ENCODE measurements at places on chromosomes 2 and 18.

GRCh38 chr2:71860381-71860926 lies 287.2 kb downstream of the CYP26B1 start:
- DNase-seq: no peak

DNA sequence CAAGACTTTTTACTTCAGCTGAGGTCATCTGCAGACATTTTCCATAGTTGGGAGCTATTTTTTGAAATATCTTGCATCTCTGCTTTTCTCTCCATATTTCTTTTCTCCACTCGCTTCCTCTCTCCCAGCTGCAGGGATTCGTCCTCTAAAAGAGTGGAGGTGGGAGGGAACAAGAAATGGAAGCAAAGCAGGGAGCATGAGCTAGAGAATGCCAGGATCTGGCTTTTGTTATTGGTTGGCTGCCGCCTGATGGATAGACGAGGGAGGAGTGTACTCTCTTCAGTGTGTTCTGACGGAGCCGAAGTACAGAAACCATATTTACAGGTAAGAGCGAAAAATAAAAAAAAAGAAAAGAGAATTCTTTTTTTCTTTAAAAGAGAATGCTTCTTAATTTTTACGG lies at the start of gene CSRNP3:
CSRNP3 (plus strand) TSS at position 282 of the 400 bp plus-strand sequence. CDS start 125,368 bp downstream, outside the sequence.
- no peak for DNase-seq

- no peak for DNase-seq
These were observed 202.4 kb downstream of the FHOD3 start for GRCh38 chr18:36499938-36500337.

DNA sequence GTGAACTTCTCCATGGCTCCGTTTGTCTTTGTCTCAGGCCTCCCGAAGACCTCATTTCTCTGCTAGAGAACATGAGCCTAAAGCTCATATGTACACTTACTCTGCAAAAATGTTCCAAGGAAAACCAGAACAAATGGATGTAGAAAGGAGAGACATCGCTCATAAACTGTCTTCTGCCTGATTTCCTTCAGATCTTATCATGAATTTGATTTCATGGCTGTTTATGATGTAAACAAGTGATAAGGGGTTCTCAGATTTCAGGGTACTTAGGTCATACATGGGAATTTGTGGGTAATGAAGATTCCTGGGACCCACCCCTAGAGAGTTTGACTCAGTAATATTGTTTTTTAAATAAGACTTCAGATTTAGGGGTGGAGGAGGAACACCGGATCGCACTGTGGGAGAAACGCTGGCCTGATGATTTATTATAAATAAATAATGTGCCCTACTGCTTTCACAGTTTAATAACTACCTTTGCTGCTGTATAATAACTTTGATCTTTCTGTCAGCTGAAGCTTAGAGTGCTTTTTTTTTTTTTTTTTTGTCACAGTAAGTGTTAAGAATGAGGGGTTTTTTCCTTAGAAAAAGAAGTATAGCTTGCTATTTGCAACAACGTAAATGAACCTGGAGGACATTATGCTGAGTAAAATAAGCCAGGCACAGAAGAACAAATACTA lies 14.9 kb downstream of the AOX1 start:
- no peak for DNase-seq

DNA sequence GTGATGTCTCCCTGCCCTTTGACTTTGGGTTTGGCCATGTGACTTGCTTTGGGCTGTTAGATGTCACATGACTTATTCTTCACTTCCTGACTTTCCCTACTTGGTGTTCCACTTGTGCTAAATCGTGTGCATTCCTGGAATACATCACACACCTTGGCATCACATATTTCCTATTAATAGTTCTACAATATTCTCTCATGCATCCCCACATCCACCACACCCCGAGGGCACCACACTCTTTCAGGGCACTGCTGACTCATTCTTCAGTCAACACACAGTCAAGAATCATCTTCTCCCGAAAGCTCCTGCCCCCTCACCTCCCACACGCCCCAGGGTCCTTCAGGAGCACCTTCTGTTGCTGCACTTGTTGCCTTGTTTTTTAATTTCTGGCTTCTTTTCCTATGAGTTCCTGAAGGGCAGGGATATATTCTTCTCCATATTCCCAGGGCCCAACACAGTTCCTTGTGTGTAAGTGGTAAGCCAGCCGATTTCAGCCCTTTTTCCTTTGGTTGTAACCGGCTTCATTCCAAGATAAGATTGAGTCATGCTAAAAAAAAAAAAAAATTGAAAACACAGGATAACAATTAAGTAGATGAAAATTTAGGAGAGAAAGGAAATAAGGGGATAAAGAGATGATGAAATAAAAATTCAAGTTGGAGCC lies 341.4 kb downstream of the SLC4A3 start:
- DNase-seq: no peak

DNA sequence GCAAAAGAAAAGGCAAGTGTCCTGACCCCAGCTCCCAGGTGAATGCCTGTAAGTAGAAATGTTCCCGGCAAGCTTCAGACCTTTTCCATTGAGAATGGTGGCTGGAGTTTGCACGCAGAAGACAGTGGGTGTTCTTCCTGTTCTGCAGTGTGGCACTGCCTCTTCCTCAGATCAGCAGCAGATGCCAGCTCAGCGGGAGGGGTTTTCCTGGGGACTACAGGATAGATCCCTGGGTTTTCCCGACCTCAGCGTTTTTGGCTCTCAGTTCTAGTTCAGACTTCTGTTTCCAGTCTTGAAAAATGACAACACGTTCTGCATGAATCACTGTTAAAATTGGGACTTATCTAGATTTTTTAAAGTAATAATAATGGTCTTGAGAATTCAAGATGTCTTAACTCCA lies 39.2 kb downstream of the GRHL1 start:
- no peak for DNase-seq

DNA sequence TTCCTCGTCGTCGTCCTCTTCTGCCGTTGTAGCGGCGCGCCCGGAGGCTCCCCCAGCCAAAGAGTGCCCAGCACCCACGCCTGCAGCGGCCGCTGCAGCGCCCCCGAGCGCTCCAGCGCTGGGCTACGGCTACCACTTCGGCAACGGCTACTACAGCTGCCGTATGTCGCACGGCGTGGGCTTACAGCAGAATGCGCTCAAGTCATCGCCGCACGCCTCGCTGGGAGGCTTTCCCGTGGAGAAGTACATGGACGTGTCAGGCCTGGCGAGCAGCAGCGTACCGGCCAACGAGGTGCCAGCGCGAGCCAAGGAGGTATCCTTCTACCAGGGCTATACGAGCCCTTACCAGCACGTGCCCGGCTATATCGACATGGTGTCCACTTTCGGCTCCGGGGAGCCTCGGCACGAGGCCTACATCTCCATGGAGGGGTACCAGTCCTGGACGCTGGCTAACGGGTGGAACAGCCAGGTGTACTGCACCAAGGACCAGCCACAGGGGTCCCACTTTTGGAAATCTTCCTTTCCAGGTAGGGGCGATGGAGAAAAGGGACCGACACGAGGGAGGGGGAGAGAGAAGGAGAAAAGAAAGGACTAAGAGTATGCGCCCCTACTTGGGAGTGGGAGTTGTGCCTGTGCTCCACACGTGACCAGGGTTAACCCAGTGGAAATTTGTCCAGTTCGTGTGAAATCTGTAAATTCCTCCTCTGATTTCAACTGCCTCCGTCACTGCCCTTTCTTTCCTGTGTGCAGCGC lies 800 bp downstream of the HOXD13 start:
- no peak for DNase-seq

DNA sequence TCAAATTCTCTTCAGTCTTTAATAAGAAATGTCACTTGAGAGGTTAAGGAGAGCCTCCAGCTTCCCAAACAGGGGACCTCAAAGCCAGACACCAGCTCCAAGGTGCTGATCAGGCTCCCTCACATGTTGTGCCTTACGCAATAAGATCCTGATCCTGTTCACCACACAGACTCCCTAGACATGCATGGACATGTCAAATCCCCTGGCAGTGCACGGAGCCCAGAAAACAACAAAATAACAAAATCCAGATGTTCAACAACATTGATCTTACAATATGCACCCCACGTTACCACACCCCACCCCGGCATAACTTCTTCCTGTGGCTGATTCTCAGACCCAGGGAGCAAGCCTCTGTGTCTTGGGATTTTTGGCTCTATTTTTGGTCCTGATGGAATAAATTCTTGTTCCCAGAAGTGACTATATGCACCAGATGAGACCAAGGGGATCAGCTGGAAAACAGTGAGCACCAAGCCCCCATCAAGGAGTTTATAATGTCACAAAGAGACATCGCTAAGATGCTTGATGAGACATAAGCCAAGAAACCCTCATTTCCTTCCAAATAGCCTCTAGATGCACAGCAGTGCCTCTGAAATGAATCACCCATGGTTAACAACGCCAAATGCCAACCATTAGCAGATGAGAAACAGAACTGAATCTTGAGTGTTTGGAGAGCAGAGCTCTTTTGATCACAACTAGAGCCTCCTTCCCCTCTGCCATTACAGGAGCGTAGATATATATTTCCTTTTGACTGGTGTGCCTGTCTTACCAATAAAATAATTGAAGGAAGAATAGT lies 198.2 kb downstream of the PRKCE start:
- DNase-seq: no peak

GRCh38 chr2:210086292-210086691 lies 83.9 kb downstream of the RPE start:
- no peak for DNase-seq

DNA sequence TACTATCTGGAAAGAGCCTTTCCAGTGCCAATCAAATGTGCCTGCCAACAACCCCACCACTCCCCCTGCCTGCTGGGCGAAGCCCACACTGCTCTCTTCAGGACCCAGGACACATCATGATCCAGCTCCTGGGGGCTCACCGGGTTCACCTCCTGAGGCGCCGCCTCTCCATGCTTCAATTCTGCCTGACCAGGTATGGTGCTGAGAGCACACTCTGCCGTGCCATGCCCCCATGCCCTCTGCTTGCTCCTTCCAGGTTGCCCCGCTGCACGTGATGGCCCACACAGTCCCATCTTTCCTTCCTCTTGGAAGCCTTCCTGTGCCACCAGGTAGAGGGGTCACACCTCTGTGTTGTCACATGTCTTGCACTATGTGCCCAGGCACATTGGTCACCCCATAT lies 47.5 kb downstream of the ASB18 start:
- DNase-seq: no peak

DNA sequence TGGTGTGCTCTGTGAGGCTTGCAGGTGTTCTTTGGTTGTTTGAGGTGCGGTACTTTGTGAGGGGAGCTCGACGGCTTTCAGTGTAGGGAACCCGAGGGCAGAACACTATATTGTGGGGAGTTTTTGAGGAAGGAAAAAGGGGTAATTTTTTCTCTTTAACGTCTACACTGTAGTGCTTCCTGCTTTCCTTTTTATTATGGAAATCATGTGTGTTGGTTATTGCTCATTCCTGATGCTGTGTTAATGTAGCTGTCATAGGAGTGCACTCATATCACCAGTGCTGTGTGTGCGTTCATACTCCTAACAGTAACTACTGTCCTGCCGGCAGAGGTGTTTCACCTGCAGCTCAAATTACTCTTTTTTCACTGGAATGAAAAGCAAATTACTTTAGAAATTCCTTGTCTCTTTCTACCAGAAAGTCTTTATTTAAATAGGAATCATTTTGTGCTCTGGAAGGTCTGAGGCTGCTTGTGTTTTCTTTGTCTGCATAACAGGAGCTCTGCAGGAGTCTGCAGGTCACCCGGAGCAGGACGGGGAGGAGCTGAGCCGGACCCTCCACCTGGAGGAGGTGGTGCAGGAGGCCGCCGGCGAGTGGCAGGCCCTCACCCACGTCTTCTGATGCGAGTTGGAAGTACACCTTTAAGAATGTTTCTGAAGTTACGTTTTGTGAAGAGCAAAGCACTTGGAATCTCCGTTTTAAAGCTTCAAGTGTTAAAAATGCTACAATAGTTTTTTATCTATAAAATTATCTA lies 145.5 kb downstream of the ZNF236 start:
- no peak for DNase-seq

- no peak for DNase-seq
These were observed 10.9 kb downstream of the INO80D start for GRCh38 chr2:206075113-206075512.

- no peak for DNase-seq
These were observed 57.8 kb downstream of the CYB5A start for GRCh38 chr18:74233933-74234325.

DNA sequence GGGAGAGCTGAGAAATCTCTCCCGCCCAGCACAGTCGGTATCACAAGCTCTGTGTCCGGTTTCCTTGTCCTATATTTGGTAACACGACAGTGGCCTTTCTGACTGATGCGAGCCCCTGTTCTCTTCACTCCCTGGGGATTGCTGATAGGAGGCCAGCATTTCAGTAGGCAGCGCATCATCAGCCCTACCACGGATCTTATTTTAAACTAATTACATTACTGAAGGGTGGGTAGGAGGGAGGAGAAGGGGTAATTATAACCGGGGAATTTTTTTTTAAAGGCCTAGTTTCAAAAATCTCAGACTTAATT lies 125.6 kb upstream of the LGALSL start:
- DNase-seq: no peak

DNA sequence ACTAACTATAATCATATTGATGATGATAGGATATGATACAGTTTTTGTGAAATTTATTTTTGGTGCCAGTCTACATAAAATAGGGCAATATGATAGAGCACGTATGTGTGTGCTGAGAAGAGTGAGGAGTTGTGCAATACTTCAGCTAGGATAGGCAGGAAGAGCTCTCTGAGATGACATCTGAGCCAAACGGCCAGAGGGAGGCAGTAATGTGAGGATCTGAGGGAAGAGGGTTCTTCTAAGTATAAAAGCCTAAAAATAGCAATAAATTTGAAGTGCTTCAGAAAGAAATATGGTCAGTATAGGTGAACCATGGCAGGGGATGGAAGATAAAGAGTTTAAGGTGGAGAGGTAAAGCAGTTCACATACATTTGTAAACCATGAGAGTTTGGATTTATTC lies 102.5 kb downstream of the OLA1 start:
- no peak for DNase-seq

DNA sequence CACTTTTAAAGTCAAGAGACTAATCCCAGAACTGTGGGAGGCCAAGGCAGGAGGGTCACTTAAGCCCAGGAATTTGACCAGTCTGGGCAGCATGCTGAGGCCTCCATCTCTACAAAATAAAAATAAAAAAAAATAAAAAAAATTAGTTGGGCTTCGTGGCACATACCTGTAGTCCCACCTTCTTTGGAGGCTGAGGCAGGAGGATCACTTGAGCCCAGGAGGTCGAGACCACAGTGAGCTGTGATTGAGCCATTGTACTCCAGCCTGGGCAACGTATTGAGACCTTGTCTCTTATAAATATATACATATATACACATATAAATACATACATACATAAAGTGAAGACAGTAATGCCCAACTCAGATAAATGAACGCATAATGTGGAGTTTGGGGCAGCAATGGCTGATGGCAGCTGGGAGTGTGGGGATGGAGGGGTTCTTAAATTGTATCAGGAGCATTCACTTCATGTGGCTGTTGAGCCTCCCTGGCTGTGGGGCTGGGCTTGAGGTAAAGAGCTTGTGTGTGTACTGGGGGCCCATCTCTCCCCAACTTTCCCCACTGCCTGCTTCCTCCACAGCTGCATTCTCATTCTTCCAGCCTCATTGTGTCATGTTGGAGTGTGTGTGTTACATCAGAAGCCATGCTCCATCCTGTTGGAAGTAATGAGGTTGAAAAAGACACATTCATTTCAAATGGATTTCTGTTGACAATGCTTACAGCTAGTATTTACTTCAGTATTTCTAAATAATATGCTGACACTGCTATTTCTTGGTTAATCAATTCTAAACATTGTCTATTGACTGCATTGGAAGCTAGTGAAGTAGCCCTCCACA lies 96.5 kb upstream of the HS6ST1 start:
- no peak for DNase-seq

- no peak for DNase-seq
These were observed 18.6 kb downstream of the UNC80 start for GRCh38 chr2:209790066-209790728.

GRCh38 chr18:29123706-29124530 lies 947.0 kb upstream of the CDH2 start:
- no peak for DNase-seq

- no peak for DNase-seq
These were observed 266.6 kb downstream of the NR4A2 start for GRCh38 chr2:156065912-156066311.
